AG20443 (cell line): ENCODE measurements at places on chromosomes 2 and 18.
A peak's percentile ranks its signal among the peaks of the same experiment; 100 is the strongest.

DNA sequence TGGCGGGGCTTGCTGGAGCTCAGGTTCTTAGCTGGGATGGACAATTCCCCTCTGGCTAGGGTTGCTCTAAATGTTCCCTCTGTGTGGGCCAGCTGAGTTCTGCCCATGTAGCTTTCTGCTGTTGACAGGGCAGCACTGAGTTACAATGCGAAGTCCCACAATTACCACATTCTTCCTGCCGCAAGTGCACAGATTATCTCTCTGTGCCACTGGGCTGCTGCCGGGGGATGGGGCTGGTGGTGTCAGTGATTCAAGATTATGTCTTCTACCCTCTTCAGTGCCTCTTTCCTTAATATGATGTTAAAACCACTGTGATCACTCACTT lies 708.1 kb downstream of the SLC4A3 start:
- DNase-seq: no peak

GRCh38 chr2:126862730-126863129 lies 36.0 kb upstream of the TEX51 start:
- no peak for DNase-seq

DNA sequence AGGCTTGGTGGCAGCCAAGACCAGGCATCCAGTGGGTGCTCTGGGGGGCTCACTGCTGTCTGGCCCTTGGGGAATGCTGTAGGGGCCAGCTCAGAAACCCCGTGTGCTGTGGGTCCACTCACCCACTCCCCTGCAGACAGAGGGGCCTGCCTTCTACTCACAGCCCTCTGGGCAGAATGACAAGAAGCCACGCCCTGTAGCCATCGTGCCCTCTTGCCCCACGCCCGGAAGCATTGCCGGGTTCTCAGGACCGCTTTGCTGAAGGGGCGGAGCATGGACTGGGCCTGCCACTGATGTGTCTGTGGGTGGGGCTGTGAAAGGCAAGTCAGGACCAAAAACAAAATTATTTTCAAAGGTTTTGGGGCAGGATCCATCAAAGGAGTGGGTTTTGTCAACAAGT lies 27.8 kb downstream of the GLI2 start:
- DNase-seq: peak; percentile 70

DNA sequence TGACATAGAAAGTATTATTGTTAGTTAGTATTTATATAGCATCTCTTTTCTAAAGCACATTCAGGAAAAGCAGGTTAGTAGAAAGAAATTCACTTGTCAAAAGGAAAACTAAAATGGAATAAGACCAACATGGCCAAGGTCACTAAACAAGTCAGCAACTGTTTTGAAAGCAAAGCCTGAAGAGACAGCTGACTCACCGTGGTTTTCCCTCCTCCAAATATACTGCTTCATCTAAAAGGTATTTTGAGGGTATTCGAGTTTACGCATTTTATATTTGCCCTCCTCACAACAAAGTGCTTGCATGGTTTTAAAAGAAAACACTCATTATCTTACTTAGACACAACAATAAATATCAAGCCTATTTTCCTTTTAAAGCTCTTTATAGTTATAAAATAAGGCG lies 24.0 kb downstream of the ZNF385B start:
- DNase-seq: peak; percentile 35

DNA sequence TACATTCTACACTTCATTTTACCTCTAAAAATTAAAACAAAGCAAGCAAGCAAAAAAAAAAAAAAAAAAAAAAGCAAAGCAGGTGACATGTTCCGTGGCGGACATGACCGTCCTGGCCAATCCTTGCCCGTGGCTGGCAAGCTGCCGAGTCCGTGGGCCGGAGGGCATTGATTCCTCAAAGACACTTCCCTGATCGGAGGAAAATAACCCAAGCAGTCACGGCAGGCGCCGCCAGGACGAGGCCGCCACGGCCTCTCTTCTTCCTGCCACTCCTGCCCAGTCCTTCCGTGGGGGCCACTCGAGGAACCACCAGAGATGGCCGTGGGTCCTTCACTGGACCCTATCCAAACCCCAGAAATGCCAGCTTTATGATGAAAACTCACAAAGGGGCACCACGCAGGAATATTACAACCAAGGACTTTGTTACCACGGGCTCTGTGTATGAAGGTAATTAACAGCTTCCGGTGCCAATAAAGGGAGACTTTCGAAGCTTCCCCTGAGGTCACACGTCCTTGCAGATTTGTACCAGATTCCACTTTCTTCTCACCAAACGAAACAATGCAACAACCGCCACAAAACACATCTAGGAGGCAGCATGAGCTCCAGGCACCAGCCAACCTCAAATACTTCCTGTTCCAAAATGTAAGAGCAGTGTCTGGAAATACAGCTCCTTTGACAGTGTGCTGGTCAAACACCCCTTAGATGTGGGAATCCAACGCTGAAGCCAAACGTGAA lies 170.3 kb downstream of the HDAC4 start:
- DNase-seq: no peak

GRCh38 chr2:133362061-133362476 lies 206.2 kb downstream of the NCKAP5 start:
- peak; percentile 56 for DNase-seq

- no peak for DNase-seq
Measured at GRCh38 chr2:84649487-84650142, 133.3 kb downstream of the DNAH6 start.

GRCh38 chr18:24265502-24266064 lies 126.7 kb downstream of the CABYR start:
- DNase-seq: no peak

DNA sequence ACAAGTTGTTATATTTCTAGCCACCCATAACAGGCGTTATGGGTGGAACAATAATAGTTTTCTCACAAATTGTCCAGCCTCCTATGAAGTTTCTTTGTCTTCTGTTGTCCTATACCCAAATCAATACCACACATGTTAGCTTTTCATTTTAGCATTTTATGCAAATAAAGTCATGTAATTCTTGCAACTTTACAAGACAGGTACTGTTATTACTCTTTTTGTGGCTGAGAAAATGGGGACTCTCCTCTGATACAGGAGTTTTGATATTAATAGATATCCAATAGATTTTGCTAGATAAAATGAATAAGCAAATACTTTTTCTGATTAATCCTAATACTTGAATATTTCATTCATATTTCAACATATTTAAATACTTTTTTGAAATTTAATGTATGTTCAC lies 151.0 kb downstream of the PMAIP1 start:
- DNase-seq: no peak

DNA sequence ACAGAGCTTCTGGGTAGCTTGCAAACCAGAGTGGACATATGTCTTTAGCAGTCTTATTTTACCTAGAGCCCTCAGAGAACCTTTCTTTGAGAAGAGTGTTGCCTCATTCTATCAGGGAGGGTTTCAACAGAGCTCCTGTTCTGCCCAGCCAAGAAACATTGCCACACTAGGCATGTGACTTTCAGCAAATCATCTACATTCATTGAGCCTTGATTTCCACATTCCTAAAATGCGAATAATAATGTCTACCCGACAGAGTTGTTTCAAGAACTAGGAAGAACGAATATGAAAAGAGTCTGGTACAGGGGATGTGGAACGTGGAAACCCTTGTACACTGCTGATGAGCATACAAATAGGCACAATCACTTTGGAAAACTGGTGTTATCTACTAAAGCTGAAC lies 7.8 kb upstream of the PRKAG3 start:
- peak; percentile 70 for DNase-seq

DNA sequence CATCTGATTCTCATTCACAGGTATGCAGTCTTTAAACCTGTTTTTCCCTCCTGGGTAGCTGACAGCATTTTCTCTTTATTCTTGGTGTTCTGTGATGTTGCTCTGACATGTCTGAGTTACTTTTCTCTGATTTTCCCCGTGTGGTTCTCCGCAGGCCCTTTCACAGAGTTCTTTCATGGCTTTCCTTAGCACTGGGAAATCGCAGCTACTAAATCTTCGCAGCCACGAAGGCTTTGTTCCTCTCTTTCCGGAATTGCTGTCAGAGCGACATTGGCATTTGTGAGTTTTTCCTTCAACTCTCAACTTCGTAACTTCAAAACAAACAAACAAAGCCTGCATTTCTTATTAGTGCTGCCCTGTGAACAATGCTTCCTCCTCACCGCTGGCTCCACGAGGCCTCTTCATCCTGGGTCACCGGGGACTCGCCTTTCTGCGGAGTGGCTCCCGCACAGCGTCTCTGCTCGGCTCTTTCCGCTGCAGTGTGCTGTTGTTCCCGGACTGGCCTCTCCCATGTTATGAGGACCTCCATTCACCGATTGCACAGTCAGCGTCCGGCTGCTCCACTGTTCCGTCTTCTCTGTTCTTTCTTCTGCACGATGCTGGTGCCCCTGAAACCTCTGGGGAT lies 16.1 kb downstream of the COLEC11 start:
- DNase-seq: no peak

GRCh38 chr18:69400253-69400975 lies at the start of gene DOK6:
Gene DOK6 (plus strand): TSS chr18:69400888.
- peak; percentile 82 for DNase-seq

- DNase-seq: no peak
Measured at GRCh38 chr2:16034151-16034974, 94.0 kb downstream of the MYCN start.

DNA sequence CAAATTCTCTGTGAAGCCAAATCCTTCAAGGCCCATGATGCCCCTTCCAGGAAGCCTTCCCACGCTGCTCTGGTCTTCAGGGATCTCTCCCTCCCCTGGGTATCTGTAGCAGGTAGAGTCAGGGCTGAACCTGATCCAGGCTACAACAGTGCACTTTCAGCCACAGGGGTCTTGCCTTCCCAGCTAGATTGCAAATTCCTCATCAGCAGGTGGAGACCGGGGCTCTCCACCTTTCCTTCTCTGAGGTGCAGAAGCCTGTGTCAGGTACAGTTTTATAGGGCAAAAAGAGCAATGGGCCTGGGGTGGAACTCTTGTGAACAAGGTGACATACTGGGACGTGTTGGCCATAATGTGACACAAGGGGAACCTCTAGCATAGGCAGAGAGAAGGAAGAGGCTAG lies 312.9 kb downstream of the MYCN start:
- no peak for DNase-seq

DNA sequence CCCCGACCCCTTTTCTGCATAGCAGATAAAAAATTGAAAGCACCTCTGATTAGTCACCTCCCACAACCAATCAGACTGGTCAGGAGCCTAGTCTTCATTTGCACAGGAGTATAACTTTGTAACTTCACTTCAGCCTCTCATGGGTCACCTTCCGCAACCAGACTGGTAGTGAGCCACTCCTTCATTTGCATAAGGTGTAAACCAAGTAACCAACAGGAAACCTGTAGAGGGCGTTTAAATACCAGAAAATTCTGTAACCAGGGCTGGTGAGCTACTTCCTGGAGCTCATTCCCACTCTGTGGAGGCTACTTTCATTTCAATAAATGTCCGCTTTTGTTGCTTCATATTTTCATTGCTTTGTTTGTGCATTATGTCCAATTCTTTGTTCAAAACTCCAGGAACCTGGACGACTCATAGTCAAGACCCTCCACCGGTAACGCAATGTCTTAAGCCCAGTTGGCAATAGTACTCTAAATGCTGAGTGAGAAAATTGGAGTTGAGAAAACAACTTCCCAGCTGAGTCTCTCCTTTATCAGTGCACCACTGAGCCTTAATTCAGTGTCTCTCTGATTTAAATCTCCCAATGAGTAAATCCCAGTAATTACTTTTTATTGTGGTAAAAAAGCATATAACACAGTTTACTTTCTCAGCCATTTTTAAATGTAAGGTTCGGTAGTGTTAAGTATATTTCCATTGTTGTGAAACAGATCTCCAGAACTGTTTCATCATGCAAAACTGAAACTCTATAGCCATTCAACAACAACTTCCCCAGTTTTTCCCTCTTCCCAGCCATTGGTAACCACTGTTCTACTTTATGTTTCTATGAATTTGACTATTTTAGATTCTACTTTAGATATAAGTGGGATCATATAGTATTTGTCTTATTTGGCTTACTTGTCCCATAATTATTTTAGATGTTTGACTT lies 392.7 kb upstream of the SLC8A1 start:
- DNase-seq: no peak

- DNase-seq: no peak
Measured at GRCh38 chr2:129925381-129925780, 54.1 kb upstream of the RAB6C start.

DNA sequence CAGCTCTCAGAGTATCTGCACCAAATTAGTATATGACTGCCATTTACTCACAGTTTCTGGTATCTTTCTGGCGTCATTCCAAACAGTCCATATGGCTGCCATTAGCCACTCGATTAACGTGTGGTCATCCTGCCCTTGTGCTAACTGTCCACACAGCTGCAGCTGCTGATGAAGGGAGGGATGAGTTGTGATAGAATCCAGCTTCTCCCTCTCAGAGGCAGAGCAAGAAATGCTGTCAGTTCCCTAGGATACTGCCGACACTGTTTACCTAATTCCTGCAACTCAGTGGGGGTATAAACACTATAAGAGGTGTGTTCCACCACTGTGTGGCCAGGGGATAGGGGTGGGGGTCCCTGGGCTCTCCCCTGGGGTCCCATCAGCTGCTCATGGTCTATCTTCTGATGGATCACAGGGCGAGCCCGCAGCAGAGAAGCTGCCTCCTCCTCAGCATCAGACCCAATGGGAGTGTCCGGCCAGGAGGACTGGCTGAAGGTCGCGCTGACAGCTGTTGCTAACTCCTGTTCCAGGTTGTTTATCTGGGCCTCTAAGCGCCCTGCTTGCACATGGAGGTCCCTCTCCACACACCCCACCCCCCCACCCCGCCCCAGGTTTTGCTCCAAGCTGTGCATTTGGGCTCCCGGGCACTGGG lies 17.3 kb upstream of the KLHL23 start:
- peak; percentile 55 for DNase-seq

GRCh38 chr18:47120428-47120827 lies 29.9 kb downstream of the HDHD2 start:
- DNase-seq: no peak

DNA sequence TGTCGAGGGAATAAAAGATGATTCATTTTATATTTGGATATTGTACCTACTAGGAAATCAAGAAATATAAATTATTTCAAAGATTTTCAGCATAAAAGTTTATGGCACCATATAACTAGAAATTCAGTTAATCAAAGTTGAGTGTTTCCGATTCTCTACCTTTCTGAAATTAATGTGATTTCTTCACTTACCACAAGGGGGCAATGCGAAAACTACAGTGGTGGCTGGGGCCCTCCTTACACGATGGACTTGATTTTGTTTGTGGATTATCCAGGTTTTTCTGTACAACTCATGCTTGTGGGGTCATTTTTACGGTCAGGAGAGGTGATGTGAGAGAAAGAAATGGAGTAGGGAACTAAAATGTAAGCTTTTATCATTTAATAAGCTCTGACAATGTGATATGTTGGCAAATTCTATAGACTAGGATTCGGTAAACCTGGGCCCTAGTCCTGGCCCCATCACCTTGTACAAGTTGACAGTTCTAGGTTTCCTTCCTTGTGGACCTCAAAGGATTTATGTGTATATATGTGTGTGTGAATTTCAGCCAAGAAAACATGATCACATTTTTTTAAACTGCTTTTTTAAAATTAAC lies 47.6 kb downstream of the G6PC2 start:
- peak; percentile 34 for DNase-seq
